ENCODE measurements at places on chromosomes 7 and 10.

- DNase-seq: no peak
Observed at GRCh38 chr10:24680647-24681524, 42.8 kb downstream of the ARHGAP21 start.

DNA sequence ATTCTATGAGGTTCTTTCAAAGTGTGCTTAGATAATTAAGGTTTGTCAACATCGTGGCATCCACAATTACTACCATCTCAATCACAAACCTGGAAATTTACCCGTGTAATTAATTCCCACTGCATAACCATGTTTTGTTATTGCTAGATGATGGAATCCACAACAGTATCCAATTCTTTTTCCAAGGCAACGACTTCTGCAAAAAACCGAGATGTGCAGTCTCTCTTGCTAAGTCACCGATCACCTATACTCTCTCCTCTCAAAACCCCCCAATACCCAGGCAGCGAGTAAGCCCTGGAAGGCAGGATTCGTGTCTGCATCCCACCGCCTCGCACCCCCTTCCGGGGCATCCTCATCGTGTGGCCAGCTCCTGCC is 678 bp upstream of the EIF4H start:
- DNase-seq: no peak

DNA sequence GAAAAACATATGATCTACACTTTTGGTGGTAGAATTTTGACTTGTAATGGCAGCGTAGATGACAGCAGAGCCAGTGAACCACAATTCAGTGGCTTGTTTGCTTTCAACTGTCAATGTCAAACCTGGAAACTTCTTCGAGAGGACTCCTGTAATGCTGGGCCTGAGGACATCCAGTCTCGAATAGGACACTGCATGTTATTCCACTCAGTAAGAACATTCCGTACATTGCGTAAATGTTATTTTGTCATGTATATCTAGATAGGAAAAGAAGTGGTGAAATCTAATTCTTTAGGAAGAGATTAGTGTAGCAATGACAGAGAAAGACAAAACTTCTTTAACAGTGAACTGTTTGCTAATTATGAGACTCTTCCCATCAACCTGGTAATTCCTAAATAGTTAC is 112.9 kb downstream of the PODXL start:
- no peak for DNase-seq

GRCh38 chr10:49474901-49475300 is 64.0 kb downstream of the ERCC6 start:
- DNase-seq: no peak

- no peak for DNase-seq
Observed at GRCh38 chr7:149001427-149002068, 26.8 kb downstream of the PDIA4 start.

GRCh38 chr10:94282369-94282768 is 80.4 kb downstream of the NOC3L start:
- no peak for DNase-seq

DNA sequence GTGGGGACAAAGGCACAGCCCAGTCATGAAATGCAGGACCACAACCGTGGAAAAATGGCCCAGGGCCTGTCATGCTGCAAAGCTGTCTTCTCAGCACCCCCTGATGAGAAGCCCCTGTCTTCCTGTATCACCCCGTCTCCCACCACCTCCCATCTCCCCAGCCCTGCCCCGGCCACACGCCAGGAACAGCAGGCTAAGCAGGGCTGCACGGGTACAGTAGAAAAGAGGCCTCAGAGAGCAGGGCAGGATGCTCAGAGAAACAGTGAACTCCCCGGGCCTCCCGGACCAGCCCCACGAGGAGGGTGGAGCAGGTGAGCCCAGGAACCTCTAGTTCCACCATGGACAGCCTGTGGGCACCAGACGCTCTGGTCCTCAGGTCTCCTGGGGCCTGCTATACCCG is 77.7 kb downstream of the FAM53B start:
- no peak for DNase-seq

DNA sequence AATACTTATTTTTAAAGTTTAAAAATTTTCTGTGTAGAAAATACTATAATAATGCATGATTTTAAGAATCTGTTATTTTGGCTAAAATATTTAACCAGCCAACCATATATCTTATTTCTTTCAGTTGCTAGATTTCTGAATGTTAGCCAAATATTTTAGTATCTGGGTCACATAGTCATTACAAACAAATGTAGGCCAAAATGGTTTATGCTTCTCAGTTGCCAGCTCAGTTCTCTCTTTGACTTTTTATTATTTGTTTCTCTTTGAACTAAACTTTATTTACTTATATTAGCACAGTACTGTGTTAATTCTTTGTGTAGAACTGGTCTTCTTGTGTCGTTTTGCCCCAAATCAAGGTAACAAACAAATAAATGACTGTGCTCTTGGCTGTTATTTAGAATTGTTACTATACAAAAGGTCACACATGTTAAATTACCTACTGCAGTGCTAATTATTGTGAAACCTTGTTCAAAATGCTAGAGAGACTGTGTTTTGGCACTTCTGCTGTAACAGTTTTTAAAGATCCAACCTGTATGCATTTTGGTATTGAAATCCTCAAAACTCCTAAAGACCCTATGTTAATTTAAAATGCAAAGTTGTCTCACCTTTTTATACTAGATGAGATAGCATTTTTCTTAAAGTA is 39.8 kb downstream of the ZEB1 start:
- DNase-seq: no peak

- DNase-seq: no peak
Observed at GRCh38 chr10:127276794-127277462, 80.5 kb upstream of the INSYN2A start.

DNA sequence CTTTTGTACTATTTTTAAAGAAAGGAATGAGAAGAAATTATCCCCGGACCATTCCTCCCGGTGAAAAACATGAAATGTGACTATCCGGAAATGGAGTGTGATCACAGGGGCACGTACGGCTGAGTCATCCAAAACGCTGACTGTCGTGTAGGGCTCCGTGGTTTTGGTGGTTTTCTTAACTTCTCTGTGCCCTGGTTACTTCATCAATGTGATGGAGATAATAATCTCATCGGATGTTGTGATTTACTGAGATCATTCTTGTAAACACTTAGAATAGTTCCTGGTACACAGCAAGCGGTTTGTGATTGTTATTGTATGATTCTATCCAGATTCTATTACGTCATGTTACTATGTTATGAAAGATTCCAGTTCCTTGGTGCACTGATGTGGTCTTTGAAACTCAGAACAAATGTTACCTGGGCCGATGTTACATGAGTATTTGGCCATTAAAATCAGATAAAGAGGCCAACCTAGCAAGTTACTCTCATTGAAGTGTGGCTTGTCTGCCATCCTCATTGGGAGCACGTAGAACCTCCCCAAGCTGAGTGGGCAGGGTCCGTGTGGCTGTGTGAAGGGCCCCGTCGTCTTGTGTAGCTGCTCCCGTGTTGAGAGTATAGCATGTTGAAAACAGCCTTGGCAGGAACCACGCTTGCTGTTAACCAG is 99.5 kb downstream of the CAMK1D start:
- DNase-seq: no peak

DNA sequence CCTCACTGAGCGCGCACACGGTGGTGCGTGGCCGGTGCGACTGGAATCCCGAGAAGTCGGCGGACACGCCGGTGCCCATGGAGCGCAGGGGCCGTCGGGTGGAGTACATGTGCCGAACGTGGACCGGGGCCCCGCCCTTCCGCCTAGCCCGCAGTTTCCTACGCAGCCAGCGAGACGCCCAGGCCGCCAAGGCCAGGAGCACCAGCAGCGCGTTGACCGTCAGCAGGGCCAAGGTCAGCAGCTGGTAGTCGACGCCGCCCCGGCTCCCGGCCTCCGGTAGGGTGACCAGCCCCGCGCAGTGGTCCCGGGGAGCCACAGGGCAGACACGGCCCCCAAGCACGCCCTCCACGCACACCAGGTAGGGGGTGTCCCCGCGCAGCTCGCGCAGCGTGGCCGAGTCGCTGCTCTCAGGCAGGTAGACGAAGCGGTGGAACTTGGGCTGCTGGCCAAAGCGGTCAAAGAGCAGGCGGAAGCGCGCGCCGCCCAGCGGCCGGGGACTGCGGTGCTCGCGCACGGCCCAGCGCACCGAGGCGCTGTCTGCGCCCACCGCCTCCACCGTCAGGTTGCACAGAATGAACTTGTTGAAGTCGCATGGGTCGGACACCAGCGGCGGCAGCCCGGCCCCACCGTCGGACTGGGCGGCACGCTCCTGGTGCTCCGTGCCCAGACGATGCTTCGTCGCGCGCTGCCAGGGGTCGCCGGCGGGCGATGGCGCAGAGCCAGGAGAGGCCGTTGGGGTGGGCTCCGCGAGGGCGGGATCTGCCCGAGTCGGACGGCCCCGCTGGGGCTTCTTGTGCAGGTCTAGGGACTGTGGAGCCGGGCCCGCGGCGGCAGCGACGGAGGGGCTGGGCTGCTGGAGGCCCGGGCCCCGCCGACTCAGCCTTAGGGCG is 2.2 kb downstream of the TRIL start:
- no peak for DNase-seq

DNA sequence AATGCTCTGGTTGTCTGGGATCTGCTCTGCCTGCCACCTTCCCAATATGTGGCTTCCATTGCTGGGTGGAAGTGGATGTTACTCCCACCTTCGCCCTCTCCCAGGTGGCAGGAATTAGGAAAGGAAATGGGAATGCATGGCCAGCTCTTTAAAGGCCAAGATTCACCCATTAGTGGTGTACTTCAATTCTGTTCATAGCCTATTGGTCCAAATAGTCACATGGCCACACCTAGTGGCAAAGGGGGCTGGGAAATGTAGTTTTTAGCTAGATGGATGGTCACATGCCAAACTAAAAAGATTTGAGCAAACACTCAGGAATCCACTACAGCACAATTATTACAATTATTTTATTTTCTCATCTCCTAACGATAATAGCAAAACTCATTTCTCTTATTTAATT is 135.1 kb downstream of the NPY start:
- DNase-seq: no peak

- no peak for DNase-seq
Observed at GRCh38 chr7:154255324-154255723, 203.1 kb downstream of the DPP6 start.

- DNase-seq: peak; percentile 36
Observed at GRCh38 chr7:74061840-74062539, 21.6 kb upstream of the LIMK1 start.

GRCh38 chr7:88331322-88331721 is 24.6 kb upstream of the STEAP4 start:
- DNase-seq: no peak

GRCh38 chr7:111732923-111733322 is 170.6 kb upstream of the IMMP2L start:
- no peak for DNase-seq

DNA sequence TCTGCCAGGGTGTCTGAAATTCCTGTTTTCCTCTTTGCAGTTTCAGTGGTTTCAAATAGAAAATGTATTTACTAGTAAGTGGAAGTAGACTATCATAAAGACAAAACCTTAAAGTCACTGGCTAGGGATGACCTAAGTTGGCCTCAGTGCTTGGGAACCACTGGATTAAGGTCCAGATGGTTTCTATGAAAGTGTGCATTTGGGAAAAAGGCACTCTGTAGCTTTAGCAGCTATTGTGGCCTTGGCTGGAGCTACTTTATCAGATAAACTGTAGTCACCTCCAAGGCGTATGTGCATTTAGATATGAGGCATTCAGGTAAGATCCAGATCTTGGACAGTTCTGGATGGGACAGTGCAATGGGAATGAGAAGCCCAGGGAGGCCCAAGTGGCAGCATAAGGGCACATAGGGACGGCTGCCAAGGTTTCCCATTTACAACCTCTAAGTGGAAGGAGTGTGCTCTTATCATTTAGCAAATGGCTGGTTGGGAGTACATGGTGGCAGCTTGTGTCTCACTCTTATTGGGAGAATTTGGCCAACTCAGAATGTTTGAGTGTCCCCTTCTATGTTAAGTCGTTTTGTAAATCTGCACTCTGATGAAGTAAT is 185.6 kb downstream of the LRMDA start:
- DNase-seq: no peak

DNA sequence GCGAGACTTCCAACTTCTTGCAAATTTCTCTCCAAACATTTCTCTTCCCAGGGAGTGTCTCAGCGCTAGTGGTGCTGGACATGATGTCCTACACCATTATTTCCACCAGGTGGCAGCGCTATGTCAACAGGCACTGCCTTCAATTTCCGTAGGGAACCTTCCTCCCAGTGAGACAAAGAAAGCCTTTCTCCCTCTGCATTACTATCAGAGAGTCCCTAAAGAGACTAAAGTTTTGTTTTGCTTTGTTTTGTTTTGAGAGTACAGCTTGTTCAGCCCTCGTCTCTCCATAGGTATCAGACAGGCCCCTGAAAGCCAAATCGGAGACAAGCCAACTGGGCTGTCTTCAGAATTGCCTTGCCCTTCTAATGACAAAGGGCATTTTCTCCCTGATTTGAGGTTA is 44.2 kb upstream of the GGCT start:
- DNase-seq: peak; percentile 1

GRCh38 chr7:64874114-64874513 is 29.0 kb upstream of the ZNF273 start:
- DNase-seq: no peak

DNA sequence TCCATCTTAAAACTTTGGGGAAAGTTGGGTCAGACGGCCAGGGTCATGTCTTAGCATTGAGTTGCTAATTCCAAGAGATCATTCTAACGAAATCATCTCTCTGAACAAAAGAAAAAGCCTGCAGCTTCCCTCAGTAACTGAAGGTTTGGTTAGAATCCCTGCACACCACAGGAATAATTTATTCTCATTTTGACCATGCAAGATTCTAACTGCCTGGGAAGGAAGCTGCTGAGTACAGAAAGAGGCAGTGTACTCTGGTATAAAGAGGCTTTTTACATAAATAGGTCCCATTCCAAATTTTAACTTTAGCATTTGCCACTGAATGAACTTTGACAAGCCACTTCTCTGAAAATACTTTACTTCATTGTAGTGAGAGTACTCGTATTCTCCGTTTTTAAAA is 76.9 kb upstream of the RSBN1L start:
- no peak for DNase-seq

- DNase-seq: no peak
Observed at GRCh38 chr7:15753887-15754579, 67.5 kb upstream of the MEOX2 start.

GRCh38 chr10:59553162-59553900 is 156.3 kb downstream of the SLC16A9 start:
- no peak for DNase-seq

- no peak for DNase-seq
Observed at GRCh38 chr7:36287371-36288241, 102.1 kb upstream of the ANLN start.

- no peak for DNase-seq
Observed at GRCh38 chr7:30877015-30877769, 34.5 kb upstream of the AQP1 start.

DNA sequence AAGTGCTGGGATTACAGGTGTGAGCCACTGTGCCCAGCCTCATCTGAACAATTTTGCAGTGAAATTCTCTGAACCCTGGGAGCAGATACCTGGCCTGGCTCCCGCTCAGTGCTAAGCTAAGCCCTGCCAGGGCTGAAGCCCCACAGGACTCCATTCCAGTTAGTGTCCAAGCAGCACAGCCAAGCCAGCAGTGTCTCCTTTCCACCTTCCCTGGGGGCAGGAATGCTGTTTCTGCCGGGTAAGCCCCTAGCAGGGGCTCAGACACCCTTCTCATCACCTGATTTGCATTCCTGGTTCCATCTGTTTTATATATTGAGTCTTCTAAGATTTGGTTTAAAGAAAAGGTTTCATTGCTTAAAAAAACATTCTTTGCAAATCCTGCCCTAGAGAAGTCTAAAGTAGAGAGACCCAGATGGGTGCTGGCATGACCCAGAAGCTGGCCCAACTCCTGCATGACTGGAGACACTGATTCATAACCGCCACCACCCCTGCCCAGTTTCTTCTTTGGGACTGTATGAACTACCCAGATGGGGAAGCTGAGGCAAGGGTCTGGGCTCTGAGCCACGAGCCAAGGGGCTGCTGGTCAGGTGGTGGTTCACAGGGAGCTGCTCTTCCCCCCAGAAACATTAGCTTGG is 14.0 kb downstream of the SLC13A4 start:
- no peak for DNase-seq

GRCh38 chr7:71184136-71184535 is 52.2 kb downstream of the GALNT17 start:
- no peak for DNase-seq
